CD4-positive, alpha-beta T cell treated with Interleukin-2 at 100 ng/mL for 4 hours (primary cell): ENCODE measurements at places on chromosomes 6 and 20.

- DNase-seq, result no peak
Measured at GRCh38 chr6:147053311-147053921, 150.8 kb upstream of the STXBP5 start.

DNA sequence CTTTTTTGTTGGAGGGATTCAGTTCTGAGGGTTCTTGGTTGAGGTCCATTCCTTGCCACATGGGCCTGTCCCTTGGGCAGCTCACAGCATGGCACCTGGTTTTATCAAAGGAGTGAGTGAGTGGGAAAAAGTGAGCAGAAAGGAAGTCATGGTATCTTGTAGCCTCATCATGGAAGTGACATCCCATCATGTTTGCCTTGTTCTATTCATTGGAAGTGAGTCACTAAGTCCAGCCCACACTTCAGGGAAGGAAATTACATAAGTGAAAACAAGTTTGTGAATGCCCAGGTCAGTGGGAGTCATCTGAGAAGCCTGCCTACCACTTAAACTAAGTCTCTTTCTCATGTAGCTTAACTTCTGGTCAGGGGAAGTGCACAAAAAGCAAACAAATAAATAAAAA is 32.8 kb upstream of the ZNFX1 start:
- no peak for DNase-seq

DNA sequence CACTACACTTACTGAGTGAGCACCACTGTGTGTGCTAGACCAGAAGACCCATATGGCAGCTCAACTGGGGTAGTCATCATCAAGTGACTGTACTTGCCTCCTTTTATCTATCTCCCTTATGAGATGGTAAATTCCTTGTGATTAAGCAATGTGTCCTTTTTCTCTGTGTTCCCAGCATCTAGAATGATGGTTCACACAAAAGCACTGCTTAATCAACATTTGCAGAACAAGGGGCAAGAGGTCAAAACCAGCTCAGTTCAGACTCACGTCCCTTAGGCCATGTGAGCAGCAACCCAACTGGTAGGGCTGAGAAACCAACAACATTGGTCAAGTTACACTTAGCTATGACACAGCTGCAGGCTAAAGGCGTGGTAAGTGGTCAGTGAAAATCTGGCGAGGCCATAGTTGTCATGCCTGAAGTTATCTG is 10.0 kb downstream of the TRAM2 start:
- no peak for DNase-seq

GRCh38 chr6:12348530-12349511 is 58.7 kb downstream of the EDN1 start:
- no peak for DNase-seq

DNA sequence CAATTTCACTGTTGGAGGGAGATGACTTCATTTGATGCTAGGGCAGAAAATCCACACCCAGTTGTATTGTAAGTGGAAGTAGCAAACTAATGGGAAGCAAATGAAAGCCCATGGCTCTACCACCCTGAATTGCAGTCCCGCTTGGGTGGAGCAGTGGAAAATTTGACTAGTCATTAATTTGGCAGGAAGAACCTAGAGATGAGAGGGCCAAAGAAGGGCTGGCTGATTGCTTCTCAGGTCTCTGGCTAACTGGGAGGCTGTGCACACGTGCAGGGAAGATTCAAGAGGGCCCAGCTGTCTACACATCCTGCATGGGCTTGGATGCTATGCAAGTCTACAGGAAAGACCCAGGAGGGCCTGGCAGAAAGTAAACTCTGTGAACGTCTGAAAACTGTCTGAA is 466.2 kb downstream of the TFAP2A start:
- DNase-seq, result no peak

GRCh38 chr6:154247119-154247861 is 109.3 kb downstream of the IPCEF1 start:
- peak; percentile 54 for DNase-seq

DNA sequence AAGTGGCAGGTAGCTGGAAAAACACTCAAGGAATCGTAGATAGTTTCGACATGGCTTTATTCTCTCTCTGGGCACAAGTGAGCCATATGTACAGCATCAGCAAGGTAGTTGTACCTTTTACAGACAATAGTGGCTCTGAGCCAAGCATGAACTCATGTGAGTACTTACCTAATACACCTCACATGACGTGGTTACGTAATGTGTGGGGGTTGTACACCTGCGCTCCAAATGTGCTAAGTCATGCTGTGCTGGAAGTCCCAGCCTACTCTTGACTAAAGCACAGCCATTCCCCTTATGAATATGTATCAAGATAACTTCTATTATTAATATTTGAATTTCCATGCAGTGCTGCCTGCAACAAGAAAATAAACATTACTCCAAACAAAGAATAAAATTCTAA is 78.8 kb upstream of the HMGN3 start:
- no peak for DNase-seq

GRCh38 chr6:127200114-127200513 is 66.5 kb upstream of the RNF146 start:
- DNase-seq, result no peak

DNA sequence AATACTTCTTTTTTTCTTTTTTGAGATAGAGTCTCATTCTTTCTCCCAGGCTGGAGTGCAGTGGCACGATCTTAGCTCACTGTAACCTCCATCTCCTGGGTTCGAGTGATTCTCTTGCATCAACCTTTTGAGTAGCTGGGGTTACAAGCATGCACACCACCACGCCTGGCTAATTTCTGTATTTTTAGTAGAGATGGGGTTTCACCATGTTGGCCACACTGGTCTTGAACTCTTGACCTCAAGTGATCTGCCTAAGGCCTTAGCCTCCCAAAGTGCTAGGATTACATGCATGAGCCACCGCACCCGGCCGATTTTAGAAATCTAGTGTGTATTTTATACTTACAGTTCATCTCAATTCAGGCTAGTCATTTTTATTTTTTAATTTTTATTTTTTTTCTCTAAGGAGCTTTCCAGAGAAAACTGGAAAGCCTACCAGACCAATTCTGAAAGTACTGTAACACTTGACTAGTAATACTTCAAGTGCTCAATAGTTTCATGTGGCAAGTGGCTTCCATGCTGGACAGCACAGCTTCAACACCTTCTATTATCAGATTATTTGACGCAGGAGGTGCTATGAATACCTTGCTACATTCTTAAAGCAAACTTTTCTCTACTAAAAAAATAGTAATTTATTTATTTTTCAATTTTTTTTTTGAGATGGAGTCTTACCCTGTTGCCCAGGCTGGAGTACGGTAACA is 25.0 kb downstream of the POLR1C start:
- no peak for DNase-seq

- no peak for DNase-seq
Measured at GRCh38 chr6:9085054-9085708, 649.8 kb upstream of the SLC35B3 start.

DNA sequence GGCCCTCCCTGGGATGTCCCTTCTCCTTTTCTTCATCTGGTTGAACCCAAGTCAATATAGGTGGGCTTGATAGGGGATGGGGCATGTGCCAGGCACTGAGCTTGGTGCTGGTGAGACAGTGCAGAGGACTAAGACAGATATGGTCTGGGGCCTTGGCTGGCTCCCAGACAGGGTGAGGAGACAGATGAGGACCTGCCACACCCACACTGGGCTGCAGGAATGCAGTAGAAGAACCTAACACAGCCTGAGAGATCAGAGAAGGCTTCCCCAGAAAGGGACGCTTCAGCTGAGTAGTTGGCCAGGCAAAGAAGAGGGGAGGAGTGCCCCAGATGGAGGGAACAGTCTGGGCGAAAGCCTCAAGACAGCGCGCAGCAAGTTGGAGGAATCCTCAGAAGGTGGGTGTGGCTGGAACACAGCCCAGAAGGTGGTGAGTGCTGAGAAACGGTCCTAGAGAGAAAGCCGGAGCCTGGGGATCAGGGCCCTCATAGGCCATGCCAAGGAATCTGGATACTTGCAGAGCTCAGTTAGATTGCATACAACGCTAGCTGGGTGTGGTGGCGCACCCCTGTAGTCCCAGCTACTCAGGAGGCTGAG is 26.4 kb downstream of the CD40 start:
- DNase-seq, result no peak

DNA sequence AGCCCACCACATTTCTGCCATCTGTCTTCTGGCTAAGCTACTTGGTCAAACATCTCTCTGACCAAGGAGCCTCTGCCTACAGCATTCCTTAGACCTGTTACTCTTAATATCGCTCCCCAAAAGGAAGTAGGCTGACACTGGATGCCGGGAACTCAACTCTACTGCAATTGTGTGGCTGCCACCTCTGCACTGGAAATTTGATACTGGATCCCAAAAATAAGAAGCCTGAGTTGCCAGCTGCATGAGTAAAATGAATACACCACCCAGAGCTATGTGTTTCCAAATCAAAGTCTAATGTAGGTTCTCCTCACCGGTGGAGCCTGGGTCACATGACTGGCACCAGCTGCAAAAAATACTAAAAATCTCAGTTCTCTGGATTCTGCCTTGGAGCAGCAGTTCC is 36.9 kb downstream of the UNC5CL start:
- DNase-seq, result no peak

DNA sequence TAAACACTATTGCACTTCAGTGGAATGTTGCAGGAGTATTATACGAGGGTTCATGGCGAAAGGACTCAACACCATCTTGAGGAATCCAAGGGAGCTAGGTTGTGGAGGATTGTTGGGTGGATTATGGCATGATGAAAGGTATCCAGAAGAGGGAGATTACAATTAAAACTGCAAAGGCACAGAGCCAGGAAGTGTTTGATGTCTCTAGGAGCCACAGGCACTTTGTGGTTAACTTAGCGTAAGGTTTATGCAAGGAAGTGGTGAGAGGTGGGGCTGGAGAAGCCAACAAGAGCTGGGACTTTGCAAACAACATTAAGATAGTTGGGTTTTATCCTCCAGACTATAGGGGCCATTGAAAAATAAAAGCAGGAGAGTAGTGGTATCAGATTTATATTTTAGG is 86.6 kb upstream of the TPD52L1 start:
- DNase-seq, result peak; percentile 19

DNA sequence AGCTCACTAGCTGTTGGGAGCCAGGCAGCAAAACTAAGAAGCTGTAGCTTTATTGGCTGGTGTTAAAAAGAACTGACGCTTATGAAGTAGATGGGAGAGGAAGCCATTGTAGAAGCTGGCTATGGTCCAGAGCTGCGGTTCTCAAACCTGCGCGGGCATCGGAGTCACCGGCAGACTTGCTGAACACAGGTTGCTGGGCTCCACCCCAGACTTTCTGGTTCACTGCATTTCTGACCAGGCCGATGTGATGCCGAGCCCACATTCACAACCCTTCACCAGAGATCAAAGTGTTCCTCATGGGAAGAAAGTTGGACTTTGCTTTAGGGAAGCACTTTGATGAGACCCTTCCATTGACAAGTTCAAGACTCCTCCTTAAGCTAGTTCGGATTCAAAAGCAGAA is 231.6 kb downstream of the QKI start:
- DNase-seq, result no peak

DNA sequence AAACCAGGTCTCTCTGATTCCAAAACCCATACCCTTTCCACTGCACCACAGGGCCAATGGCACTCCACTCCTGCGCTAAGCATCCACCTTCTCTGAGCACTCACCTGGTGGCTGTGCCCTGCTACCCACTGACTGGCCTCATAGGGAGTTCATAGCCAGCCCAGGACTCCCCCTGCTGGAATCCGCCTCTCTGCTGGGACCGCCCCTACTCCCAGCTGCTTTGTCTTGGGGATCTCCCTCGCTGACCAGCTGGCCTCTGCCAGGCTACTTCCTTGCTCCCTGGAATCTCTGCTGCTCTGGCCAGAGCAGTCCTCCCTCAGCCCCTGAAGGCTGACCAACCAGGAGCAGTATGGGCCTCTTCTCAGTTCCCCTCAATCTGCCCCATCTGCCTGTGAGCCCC is 129.7 kb downstream of the FAXC start:
- no peak for DNase-seq

DNA sequence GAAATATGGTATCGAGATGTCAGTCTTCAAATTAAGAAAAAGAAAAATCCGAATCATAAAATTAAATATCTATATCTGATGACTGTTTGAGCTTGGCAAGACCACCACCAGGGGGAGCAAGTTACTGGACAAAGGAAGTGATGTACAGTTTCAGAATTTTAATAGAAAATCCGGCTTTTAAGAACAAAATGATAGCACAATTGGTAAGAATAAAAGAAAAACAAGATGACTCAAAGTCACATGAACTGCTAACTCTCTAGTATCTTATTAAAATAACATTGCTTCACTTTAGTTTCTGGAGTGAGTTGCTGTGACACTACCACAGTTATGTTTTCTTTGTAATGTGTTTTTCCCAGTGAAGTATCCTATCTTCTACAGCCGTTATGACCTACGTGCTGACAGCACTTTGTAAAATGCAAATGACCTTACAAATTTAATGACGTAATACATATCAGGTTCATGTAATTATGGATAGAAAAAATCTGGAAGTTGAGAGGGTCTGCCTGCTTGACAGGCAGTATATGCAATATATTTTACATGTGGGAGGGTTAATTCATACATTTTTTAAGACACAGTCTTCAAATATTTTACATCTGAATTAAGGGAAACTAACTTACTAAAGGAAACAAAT is 405.3 kb upstream of the HS3ST5 start:
- no peak for DNase-seq

DNA sequence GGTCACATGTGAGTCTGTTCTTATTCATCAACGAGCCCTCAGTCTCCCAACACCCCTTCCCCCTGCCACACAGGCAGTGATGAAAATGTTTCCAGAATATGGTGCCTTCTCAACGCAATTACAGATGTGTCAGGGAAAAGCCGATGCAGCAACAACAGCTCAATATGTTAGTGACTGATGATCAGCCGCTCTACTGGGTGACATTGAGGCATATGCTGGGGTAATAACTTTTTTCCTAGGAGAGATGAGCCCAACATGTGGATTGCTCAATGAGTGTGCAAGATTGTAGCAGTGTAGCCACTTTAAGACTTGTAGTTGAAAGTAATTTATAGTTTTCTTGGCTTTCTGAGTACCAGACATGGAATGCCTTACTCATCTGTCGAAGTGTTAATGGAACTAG is 49.4 kb downstream of the DTD1 start:
- DNase-seq, result no peak

DNA sequence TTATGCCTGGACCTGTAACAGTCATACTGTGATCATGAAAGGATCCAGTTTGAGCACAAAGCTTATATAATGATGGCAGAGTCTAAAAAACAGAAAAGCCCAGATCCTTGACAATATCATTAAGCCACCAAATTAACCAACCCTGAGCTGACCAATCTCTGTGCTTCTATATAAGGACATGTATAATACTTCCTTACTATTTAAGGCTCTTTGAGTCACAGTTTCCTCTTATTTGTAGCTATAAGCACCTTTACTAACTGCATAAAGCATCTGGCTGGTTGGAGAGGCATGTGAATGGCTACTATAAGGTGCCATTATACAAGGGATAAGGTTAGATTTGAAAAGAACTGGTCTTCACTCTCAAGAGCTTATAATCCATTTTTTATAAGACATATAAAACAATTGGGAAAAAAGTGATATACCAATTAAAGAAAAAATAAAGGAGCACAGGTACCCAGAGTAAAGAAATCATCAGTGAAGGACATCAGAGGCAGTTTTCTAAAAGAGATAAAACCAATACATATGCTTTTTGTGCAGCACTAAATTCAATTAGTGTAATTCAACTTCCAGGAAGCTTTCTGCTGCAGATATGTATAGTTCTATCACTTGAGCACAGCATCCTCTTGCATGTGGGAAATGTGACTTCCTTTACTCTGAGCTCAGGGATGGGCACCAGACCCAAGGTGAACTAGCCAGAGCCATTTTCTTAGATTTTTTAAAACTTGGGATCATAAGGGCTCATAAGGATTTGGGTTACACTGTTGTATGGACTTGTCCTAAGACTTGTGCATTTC is 121.0 kb downstream of the BTBD9 start:
- no peak for DNase-seq

GRCh38 chr6:16278048-16278724 is 39.8 kb downstream of the GMPR start:
- DNase-seq, result no peak

- no peak for DNase-seq
Measured at GRCh38 chr6:170243791-170244291, 47.0 kb downstream of the DLL1 start.
